ENCODE measurements at places on chromosomes 2 and 18.

- DNase-seq = no peak
Observed at GRCh38 chr2:98835831-98836385, 100.1 kb downstream of the CRACDL start.

DNA sequence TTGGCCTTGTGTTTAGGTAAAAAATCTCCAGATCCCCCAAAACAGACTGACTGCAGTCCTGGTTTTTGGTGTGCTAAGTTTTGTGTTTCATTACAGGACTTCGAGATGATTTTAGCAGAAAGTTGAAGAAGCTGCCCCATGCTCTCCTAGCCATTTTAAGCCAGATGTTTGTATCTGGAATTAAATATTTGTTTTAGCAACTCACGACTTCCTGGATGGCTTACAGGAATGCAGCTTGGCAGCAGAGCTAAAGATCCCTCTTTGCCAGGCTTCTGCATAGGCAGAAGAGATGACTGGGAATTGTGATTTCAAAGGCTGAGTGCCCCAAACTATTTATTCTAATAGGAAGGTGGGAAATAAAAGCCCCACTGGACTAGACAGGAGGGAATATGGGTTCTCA, 31.1 kb downstream of the ONECUT2 start:
- DNase-seq = no peak

- no peak for DNase-seq
Observed at GRCh38 chr2:159855143-159855542, 57.1 kb upstream of the CD302 start.

- no peak for DNase-seq
Observed at GRCh38 chr2:71129114-71129901, 721 bp downstream of the MCEE start.

GRCh38 chr2:53829273-53829979, 30.3 kb downstream of the GPR75 start:
- DNase-seq = no peak

GRCh38 chr2:140502951-140503630, 1627.7 kb downstream of the LRP1B start:
- peak; percentile 8 for DNase-seq

DNA sequence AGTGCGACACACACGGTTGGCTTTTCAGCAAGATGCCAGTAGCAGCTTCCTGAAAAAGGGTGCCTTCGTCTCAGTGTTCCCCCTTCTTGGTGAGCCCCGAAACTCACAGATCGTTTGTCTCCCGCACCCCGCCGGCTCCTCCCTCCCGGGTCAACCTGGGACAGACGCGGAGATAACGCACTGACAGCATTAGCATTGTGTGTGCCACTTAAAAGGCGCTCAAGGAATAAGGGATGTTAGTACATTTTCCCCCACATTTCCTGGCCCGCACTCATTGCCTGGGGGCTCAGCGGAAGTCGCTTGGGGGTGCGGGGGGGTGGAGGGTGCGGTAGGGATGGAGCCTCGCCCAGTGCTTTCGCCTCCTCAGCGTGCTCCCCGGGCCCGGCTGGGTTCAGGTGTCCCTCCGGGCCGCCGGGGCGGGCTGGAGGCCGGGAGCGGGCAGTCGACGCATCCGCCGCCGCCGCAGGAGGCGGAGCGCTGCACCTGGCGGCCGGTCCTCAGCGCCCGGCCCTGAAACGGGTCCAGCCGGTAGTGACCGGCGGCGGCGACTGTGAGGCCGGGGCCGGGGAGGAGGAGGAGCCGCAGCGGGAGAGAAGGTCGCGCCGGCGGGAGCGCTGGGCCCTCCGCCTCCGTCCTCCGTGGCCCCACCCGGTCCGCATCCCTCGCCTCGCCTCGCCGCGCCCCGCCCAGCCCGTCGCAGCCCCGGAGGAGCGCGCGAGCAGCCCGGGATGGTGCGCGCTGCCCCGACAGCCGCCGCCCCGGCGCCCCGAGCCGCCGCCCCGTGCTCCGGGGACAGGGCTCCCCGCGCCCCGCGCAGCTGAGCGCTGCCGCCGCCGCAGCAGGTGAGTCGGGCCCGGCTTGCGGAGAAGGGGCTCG, at the start of gene MFSD6:
TSS of gene MFSD6 (plus strand) at position 694 of the 876 bp plus-strand sequence. CDS start 27,675 bp downstream, outside the sequence.
- peak; percentile 27 for DNase-seq

- DNase-seq = no peak
Observed at GRCh38 chr2:62856228-62857040, 150.9 kb downstream of the EHBP1 start.

- DNase-seq = peak; percentile 44
Observed at GRCh38 chr2:225670111-225670974, 270.8 kb downstream of the NYAP2 start.

- DNase-seq = no peak
Observed at GRCh38 chr2:102783506-102784183, 21.8 kb downstream of the TMEM182 start.

GRCh38 chr2:238706163-238706562, 141.7 kb upstream of the TWIST2 start:
- no peak for DNase-seq

DNA sequence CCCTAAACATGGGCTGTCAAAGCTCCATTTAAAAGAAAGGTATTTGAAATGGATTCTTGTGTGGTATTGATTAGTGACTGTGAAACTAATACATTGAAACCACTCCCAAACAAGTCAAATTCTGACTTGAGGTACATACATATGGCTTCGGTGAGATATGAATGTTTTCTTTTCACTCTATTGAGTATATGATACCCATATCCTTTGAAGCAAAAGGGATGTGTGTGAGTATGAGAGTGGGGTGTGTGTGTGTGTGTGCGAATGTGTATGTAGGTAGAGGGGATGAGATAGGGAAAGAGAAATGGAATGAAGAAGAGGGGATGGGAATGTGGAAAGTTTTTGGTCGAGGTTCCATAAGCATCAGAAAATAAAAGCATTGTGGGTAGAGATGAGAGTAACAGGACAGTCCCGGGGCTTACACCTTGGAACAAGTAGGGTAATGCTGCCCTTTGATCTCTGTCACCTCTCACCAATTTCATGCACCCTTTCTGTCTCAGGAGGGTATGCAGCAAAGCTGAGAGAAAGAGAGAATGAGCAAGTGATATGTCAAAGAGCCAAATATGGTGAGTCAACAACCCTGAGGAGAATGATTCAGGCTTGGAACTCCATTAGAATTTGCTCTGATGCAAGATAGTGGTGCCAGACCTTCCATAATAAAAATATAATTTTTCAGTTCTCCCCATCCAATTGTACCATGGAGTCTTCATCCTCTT, 64.0 kb upstream of the ZEB2 start:
- peak; percentile 31 for DNase-seq

- DNase-seq = no peak
Observed at GRCh38 chr18:27223526-27224291, 38.6 kb upstream of the CHST9 start.

GRCh38 chr2:150160058-150160457, 327.4 kb downstream of the RND3 start:
- DNase-seq = no peak

- DNase-seq = no peak
Observed at GRCh38 chr2:229300790-229301189, 29.7 kb upstream of the PID1 start.

- no peak for DNase-seq
Observed at GRCh38 chr2:223050900-223051504, 988 bp upstream of the KCNE4 start.

GRCh38 chr18:48412339-48412929, 3.3 kb upstream of the ZBTB7C start:
- peak; percentile 38 for DNase-seq

DNA sequence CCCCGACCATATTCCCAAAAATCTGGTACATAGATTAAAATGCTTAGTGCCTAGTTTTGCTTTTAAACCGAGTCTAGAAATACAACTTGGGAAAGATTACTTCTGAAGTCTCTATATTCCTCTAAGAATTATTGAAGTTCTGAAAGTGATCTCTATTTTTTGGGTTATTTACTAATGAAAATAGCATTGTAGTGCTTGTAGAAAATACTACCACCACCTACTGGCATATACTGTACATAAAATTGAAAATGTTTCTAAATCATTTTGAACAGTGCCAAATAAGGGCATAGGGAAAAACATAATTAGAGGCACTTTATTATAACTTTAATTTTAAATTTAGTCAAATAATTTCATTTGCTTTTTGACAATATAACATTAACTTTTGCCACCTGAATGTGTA, 1399.6 kb upstream of the ZEB2 start:
- no peak for DNase-seq

- DNase-seq = no peak
Observed at GRCh38 chr2:50513724-50514123, 518.2 kb downstream of the NRXN1 start.

- DNase-seq = no peak
Observed at GRCh38 chr2:42792087-42792582, 248 bp downstream of the HAAO start.

GRCh38 chr2:236616031-236616430, 46.4 kb downstream of the ACKR3 start:
- DNase-seq = no peak

GRCh38 chr2:233486357-233486756, 80.2 kb downstream of the USP40 start:
- DNase-seq = no peak

DNA sequence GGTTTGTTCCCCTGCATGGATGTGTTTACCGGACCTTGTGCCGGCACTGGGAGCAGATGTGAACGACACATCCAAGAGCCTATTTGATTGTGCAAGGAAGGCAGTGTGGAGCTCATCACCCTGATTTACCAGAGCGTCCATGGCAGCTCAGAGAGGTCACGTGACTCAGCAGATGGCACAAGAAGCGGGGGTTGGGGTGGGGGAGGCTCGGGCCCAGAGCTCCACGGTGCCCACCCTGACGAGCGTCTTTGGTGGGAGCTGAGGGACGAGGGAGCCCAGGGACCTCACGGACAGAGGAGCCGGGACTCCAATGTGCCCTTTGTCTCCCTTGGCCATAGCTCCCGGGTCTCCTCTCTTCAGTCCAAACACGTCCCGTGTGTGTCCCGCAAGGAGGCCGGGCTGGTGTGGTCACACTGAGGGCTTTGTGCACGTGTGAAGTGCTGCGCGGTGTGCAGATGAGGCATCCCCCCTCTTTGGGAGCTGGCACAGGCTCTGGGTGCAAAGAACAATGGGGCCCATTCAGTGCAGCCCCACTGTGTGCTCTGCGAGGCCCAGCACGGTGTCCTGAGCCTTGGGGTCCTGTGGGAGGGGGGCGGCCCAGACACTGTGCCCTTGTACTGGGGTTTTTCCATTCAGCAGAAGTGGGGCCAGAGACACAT, 15.5 kb downstream of the KCNIP3 start:
- no peak for DNase-seq

- DNase-seq = no peak
Observed at GRCh38 chr2:155872396-155872795, 460.1 kb downstream of the NR4A2 start.

GRCh38 chr2:74849228-74849892, 15.4 kb downstream of the HK2 start:
- DNase-seq = no peak

DNA sequence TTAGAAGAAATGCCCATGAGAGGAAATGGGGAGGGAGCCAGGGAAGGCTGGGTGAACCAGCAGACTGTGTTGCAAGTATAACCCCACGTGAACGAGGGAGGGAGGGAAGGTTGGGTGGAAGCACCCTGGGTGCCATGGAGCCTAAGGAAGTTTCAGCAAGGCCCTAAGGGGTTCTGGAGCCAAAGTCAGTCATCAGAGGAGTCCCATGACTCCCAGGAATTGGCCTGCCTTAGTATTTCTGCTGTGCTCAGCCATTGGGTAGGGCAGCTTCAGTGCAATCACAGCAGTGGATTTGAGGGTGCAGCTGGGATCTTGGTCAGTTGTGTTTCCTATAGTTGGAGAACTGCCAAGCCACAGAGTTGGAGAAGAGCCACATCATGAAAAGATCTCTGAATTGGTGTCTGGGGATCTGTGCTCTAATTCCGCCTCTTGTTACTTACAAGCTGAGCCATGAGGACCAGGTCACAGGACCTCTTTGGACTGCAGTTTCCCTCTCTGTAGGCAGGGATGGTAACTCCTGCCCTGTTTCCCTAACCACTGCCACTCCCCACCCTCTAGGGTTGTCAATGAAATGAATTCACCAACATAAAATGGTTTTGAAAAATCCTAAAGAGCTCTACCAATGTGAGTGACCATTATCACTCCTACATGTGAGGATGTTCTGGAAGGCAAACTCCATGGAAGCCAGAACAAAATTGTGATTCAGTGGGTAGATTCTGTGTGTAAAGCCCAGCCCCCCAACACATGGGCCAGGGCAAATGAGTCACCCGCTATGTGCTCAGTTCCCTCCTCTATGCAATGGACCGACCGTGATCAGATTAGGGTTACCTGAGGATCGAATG, 108.9 kb downstream of the CLIP4 start:
- DNase-seq = no peak

DNA sequence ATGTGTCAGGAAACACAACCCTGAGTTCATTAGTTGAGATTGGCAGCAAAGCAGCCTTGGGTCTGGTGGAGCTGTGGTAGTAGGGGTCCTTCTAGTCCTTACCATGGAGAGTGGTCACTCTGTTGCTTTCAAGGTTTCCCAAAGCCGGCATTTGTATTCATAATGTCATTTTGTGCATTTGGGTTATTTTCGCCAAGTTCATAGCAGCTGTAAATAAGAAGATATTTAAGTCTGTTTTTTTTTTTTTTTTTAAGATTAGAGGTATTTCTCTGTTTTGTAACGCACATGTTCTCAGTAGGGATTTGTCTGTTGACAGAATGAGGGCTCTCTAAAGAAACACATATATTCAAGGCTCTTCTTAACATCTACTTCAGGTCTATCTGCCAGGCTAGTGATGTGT, 114.1 kb downstream of the PRPF40A start:
- no peak for DNase-seq

- no peak for DNase-seq
Observed at GRCh38 chr2:62498739-62499138, 7.3 kb downstream of the TMEM17 start.

- DNase-seq = no peak
Observed at GRCh38 chr18:9403795-9404564, 69.4 kb downstream of the TWSG1 start.

DNA sequence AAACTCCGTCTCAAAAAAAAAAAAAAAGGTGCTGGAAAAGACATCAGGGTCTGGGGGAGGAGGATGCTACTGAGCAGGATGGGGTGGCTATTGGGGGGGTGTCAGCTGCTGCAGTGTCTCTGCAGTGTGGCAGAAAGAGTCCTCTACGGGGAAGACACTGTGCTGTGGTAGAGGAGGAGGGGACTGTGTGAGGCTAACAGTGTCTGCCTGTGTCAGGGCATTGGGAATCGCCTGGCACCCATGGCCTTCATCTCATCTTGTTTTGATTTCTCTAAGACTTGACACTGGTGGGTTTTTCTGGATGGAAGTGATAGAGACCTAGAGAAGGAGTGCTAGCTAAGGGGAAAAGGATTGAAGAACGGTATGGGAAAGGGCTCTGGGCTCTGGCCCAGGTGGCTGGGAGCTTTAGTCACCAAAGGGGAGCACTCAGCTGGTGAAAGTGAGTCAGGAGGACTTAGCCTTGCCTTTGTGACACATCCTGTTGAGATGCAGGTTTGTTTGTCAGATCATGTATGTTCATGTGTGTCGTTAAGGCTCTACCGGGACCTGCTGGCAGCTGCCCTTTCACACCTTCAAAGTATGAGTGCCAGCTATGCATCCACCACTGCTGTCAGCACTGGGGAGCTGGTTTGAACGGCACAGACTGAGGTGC, 58.0 kb downstream of the FARP2 start:
- no peak for DNase-seq

- DNase-seq = no peak
Observed at GRCh38 chr2:177888581-177888980, 184.0 kb downstream of the PDE11A start.

Measured in NCI-H460 (cell line).